Glutamatergic neuron (in vitro differentiated cells): ENCODE measurements at places on chromosomes 16 and 17.

DNA sequence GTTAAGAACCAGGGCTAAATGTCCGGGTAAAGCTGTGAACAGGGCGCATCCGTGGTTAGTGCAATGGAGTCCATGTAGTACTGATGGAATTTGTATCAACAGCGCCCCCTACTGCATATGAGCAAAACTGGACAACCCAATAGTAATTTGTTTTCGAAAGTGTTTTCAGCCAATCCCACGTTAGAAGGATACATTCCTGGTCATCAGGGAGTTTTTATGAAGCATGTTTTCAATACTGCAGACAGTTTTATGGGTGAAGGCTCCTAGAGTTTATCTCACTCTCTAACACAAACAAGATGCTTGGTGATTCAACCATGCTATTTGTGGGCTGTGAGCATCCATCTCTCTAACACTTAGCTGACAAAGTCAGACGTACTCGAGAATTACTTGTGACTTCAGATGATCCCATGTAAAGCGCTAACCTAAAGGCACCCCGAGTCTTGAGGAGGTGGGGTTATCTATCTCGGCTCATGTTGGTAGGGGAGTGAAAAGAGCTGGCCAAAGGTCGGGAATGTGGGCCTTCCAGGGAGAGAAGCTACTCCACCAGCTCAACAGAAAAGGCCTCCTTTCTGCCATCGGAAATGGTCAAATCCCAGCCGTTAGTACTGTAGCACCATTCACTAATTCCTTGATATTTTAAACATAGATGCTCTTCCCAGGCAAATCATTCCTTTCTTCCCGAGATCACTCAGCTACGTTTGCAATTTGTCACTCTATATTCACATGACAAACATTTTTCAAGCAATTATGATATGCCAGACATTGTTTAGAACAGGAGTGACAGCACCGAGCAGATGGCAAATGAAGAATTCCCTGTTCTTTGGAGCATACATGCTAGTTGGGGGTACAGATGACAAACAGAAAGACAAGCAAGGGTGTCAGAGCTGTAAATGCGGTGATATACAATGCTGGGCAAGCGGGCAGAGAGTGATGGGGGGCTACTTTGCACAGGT, 46.9 kb upstream of the HNF1B start:
- no peak for DNase-seq

GRCh38 chr17:9330611-9331271, 244.9 kb downstream of the STX8 start:
- no peak for DNase-seq

GRCh38 chr16:57374067-57374534, 1.8 kb downstream of the CX3CL1 start:
- no peak for DNase-seq

- DNase-seq = no peak
Measured at GRCh38 chr17:49217651-49218413, 7.3 kb downstream of the ABI3 start.

DNA sequence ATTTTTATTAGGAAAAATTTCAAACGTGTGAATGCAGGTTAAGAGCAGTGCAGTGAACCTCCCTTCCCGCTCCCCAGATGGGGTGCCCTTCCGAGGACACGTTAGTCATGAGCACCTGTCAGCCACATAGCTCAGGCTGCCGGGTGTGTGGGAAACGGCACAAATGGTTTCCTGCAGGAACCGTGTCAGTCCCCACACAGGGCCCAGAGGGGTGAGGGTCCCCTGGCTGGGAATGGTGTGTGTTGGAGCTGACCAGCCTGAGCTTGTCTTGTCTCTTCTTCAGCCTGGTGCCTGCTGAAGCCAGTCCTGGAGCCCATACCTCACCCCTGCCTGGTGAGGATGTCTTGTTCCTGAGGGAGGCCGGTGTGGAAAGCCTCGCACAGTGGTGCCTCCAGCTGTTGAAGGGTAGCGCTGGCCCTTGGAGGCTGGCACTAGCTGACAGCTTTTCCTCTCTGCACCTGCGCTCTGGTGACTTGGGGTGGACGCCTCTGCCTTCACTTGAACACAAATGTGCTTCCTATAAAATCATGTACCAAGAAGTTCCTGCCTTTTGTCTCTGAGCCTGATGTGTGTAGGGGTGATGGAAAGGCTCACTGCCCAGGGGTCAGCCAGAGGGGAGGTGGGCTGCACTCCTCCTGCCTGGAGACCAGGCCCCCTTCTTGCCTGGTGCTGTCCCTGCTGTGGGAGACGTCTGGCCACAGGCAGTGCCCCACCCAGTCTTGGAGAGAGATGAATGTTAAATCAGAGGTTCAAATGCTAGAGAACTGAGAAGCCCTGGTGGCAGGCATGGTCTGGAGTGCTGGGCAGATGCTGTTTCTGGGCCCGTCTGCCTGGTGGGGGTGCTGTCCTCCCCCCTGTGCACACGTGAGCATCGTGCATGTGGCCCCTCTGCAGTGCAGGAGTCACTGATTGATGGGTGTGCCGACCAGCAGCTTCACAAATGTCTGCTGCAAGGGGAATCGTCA, 102.6 kb upstream of the ZNF750 start:
- DNase-seq = no peak

DNA sequence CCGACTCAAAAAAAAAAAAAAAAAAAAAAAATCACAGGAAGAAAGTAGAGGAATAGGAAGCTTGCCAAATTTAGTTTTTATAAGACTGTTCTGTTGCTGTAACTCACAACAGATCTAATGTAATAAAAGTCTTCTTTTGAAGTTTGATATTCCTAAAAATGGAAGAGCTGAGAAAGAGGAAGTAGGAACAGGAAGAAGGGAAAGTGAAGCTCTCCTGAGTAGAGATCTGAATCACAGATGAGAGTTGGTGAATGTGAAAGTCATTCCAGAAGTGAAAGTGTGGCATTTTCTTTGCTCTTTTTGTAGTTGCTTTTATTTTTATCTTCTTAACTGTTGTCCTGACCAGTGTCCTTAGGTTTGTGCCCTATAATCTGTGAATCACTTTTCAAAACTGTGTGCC, 2.1 kb downstream of the NMT1 start:
- no peak for DNase-seq

GRCh38 chr16:50547340-50548124, 664 bp upstream of the NKD1 start:
- DNase-seq = peak; percentile 53

DNA sequence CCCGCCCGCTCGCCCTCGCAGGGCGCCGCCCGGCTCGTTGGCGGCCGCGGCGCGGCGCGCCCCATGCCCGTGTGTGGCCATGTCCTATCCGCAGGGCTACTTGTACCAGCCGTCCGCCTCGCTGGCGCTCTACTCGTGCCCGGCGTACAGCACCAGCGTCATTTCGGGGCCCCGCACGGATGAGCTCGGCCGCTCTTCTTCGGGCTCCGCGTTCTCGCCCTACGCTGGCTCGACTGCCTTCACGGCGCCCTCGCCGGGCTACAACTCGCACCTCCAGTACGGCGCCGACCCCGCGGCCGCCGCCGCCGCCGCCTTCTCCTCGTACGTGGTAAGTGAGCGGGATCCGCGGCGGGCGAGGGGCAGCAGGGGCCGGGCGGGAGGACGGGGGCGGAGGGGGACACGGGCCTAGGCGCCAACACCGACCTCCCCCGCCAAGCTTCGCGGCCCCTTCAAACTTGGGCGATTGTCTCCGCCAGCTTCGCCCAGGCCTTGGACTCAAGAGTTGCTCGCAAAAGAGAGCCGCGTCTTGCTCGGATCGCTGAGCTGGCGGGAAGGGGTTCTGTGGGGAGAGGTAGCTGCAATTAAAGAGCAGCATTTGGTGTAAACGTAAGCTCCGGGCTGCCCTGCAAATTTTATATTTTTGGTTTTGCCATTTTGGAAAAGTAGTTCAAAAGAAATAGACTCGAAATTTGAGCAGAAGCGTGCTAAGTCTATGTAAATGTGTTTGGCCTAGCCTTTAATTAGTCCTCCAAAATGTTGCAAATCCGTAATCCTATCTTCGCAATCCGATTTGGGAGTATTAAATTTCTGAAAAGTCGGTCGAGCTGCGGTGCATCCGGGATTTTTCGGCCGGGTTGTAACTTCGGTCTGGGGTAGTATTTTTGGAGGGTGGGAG, 702 bp downstream of the IRX5 start:
- peak; percentile 55 for DNase-seq

DNA sequence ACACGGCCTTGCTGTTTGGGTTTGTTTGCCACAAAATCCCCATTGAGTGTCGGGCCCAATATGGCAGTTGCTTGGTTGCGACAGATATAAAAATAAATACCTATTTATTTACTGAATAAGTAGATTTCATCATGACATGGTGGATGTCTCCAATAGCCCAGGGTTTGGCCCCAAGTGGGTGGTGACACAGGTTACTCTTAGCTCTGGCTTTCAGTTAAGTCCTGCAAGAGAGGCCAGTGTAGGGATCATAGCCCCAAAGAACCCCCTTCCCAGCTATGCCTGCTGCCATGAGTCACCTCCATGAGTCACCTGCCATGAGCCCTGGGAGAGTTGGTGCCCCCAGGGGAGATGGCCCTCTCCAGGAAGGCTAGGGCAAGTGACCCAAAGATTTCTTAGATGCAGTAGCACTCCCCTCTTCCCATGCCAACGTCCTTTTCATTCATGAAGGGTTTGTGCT, 78.7 kb upstream of the LGALS9 start:
- DNase-seq = no peak

DNA sequence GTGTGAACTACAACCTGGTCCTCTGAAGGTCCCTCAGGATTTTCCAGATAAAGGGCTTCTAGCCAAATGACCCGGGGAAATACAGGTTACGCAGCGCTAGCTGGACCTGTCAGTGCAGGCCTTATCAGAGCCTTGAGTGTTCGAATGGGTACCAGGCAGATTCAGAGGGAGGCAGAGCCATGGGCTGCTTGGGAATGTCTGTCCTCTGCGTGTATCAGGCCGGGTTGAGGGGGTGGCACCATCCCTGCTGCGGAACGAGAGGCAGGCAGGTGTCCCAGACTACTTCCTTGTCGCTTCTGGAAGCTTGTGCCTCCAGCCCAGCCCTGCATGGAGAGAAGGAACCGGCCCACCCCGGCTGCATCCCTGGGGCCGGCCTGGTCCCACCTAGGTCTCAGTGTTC, 33.6 kb upstream of the SSTR5 start:
- DNase-seq = no peak

DNA sequence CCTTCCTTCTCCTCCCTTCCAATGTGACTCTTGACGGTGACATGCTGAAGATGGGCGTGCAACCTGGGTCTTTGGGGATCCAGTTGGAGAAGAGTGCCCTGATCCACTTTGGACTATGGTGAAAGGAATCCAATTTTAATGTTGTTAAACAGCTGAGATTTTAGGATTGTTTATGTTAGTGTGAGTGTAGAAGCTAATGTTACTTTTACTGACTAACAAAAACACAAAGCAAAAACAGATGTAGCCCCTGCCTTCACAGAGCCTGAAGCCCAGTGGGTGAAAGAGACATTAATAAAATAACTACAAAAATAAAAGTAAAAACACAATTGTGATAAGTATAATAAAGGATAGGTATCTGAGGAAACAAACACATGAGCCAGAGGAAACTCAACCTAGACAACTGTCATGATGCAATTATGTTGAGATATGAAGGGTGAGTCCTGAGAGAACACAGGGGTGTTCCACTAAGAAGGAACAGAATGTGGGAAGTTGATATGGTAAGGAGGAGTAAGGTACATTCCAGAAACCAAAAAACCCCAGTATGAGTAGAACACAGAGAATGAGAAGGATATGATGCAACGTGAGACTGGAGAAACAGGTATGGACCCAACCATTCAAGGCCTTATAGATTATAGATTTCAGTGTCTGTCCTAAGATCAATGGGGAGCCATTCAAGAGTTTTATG, 115.1 kb upstream of the PMFBP1 start:
- DNase-seq = no peak

GRCh38 chr16:75062135-75062975, 54.2 kb downstream of the LDHD start:
- DNase-seq = no peak

DNA sequence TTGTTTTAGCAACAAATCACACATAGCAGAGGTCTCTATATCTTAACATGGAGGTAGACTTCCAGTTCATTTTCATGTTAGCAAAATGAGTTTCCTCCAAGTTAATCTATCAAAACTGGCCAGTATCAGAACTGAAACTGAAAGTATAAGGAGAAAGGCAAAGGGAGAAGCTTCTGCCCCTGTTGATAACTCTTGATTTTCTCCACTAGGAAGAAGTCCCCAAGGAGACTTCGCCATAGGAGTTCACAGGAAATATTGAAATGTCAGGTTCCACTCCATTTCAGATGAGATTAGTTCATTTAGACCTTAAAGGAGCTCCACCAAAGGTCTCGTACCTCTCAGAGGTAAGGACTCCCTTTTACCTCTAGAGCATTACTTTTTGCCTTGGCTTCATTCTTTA, 1.2 kb upstream of the OGFOD3 start:
- no peak for DNase-seq
